Stimulated activated CD8-positive, alpha-beta memory T cell treated with anti-CD3 and anti-CD28 coated beads, Interleukin-2, amount 100 ng/mL, for 1 hour (primary cell): ENCODE measurements at places on chromosomes 1 and 21.

DNA sequence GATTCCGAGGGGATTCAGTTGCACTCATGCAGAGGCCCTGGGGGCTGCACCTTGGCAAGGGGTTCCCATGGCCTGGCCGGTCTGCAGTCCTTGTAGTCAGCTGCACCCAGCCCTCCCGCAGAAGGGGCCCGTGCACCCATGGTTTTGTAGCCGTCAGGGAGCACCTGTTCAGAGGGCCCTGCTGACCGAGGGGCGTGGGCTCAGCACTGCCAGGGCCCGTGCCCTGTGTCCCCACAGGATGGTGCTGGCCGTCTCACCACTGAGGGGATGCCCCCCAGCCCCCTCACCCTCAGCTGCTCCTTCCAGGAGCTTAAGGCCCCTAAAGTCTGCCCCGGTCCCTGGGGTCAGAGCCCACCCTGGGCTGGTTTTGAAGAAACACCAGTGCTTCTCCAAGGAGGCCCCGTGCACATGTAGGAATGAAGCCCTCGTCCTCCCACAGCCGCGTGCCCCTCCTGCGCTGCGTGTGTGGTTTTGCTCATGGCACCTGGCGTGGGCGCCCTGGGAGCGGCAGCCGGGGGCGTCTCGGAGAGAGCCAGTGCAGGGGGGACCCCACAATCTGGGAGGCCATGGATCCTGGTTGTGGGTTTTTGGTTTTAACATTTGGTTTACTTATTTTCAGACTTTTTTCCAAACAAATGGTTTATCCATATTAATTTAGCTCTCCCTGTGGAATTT, 40.1 kb downstream of the PRKCZ start:
- DNase-seq, result no peak

GRCh38 chr1:53712276-53712675, 26.7 kb downstream of the GLIS1 start:
- no peak for DNase-seq

DNA sequence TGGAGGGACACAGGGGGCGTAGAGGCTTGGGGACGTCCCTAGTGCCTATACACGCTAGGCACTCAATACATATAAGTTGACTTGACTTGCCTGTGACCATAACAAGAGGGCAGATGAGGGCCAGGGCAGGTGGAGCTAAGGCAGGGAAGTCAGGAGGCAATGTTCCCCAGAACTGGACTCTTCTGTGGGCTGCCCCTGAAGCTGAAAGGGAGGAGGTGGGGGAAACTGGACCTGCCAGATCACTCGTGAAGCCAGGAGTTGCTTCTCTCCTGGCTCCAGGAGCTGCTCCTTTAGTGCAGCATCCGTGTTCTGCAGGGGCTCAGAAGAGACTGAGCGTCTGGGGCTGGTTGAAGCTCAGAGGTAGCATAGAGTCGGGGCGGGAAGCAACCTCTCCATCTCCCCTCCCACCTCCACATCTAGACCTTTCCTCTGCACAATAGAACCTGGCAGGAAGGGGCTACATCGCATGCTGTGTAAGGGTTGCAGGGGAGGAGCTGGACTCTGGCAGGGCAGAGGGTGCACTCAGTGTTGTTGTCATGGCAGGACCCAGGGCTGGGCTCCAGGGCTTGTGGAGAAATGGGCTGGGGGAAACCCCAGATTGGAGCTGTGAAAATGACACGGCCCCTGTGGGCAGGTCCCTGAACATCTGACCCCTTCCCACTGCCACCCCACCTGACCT, 2.9 kb upstream of the SEMA4A start:
- no peak for DNase-seq

GRCh38 chr1:152111515-152111968, 3.7 kb downstream of the TCHH start:
- no peak for DNase-seq

- DNase-seq, result no peak
Observed at GRCh38 chr1:173554541-173555250, 48.2 kb downstream of the SLC9C2 start.

DNA sequence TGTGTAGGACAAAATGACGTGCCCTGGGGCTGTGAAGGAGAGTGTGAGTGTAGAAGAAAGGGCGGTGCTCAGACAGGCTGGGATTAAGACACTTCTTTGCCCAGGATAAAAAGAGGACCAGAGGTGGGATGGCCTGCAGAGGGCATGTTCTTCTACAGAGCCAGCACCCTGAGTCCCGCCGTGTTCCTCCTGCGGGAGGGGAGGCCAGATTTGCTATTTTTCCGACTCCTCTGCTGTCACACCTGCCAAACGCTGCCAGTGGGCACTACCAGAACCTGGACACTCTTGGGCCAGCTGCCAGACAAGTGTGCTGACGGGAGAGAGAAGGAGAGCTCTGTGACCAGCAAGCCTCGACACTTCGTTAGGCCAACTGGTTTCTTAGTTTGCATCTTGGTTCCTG, 206.4 kb downstream of the PLD5 start:
- DNase-seq, result no peak
